ENCODE measurements at places on chromosomes 2 and 18. TPM values are rescaled to one million over a fixed set of nuclear protein-coding genes. Genes with fewer than 3 reads are reported as not detected.

Gene ALPI
- total RNA-seq: not detected

Gene UGT1A4
- total RNA-seq: not detected

- no peak overlapping the region for H3K4me3 ChIP-seq
- no peaks in the 10 kb centered on the region for H3K4me1 ChIP-seq
- peaks cover 20% of the 10 kb centered on the region for H3K27me3 ChIP-seq
- DNase-seq: no peak
Observed at GRCh38 chr2:173673640-173674039, 291.5 kb downstream of the SP3 start.

Gene PNPT1
- total RNA-seq: 73.9 TPM

- DNase-seq: peak; percentile 91
- H3K27me3 ChIP-seq: no peaks in the 10 kb centered on the region
- H3K36me3 ChIP-seq: peaks cover 30% of the 10 kb centered on the region
- H3K4me1 ChIP-seq: peaks cover 48% of the 10 kb centered on the region
- H3K27ac ChIP-seq: peak overlapping the region; percentile 81
- peak overlapping the region; percentile 40 for H3K4me3 ChIP-seq
Observed at GRCh38 chr2:85405201-85406059, 4.7 kb downstream of the CAPG start.

Gene ZBTB7C
- 0.09 TPM for total RNA-seq

DNA sequence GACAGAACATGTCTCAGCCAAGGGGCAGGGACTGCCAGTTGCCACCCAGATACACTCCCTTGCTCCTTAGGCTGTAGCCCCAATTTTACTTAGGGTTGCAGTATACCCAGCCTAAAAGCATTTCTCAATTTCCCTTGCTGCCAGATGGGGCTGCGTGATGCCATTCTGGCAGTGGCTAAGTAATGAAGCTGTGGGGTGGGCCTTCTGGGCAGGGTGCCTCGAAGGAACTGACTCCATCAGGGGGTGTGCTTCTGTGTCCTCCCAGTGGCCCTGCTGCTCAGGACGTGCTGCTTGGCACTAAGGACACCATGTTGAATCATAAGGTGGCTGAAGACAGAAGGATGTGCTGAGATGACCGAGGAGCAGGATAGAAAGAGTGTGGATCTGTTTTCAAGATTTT is 74.2 kb downstream of the VWA3B start:
- peaks cover 11% of the 10 kb centered on the region for H3K27me3 ChIP-seq
- peak; percentile 37 for DNase-seq
- no peak overlapping the region for H3K27ac ChIP-seq
- no peak overlapping the region for H3K4me3 ChIP-seq
- no peaks in the 10 kb centered on the region for H3K36me3 ChIP-seq

DNA sequence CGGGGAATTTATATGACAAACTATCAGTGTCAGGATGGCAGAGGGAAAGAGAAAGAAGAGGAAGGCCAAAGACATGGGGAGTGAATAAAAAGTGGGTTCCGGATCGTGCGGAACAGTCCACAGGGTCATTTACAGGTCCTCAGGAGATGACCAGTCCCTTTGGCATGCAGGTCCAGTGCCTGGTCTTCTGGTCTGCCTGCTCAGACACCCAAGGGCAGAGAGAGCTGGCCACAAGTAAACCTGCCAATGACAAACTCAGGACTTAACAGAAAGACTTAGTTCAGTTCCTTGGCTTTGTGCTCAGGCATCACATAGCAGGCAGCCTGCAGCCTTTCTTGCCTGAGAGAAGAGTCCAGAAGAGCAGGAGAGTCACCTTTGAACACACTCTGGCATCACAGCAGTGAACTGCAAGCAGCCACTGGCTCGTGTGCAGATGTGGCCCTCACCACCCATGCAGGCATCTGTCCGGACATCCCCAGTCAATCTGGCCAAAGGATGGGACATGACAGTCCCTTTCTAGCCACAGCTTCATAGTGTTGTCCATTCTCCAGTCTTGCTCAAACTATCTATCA is 14.0 kb downstream of the TMEM127 start:
- no peak for DNase-seq
- peaks cover 24% of the 10 kb centered on the region for H3K36me3 ChIP-seq
- H3K4me1 ChIP-seq: peaks cover 32% of the 10 kb centered on the region

GRCh38 chr2:117195381-117195780 is 619.1 kb upstream of the DDX18 start:
- no peak overlapping the region for H3K4me3 ChIP-seq
- H3K27ac ChIP-seq: no peak overlapping the region
- DNase-seq: no peak

Data from activated CD8-positive, alpha-beta memory T cell treated with anti-CD3 and anti-CD28 coated beads, Interleukin-2, amount 10 ng/mL, durations not matched to agents 7 days and 5 days (primary cell).